Activated CD4-positive, alpha-beta T cell treated with anti-CD3 and anti-CD28 coated beads, Interleukin-2, amount 50 U/mL, for 4 hours (primary cell): ENCODE measurements at places on chromosomes 1 and 21.

GRCh38 chr1:83641206-83641658 lies 357.7 kb downstream of the TTLL7 start:
- DNase-seq = no peak

DNA sequence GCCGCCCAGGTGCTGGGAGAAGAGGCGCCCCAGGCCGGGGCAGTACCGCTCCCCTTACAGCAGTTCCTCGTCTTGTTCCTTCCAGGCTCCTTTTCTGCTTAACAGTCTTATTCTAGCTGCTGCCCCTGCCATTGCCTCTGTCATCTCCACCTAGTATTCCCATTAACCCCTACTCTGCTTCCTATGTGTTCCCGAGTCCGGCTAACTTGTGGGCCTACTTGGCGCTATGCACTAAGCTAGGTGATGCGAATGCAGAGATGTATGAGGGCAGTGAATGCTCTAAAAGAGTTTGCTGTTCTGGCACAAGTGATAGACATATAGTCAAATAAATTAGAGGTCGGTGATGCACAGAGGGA lies 276 bp upstream of the IQGAP3 start:
- DNase-seq = no peak

DNA sequence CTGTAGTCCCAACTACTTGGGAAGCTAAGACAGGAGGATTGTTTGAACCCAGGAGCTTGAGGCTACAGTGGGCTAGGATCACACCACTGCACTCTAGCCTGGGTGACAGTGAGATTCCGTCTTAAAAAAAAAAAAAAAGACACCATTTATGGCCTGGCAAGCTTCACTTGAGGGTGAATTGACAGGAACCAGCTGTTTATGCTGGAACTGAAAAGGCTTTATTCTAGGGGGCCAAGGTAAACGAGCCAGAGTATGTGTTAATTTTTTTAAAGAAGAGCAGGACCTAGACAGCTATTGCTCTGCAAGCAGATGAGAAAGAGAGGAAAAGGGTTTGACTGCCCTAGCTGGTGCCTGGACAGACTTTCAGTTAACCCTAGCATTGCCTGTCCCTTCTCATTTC lies 37.0 kb downstream of the S100A6 start:
- DNase-seq = no peak

DNA sequence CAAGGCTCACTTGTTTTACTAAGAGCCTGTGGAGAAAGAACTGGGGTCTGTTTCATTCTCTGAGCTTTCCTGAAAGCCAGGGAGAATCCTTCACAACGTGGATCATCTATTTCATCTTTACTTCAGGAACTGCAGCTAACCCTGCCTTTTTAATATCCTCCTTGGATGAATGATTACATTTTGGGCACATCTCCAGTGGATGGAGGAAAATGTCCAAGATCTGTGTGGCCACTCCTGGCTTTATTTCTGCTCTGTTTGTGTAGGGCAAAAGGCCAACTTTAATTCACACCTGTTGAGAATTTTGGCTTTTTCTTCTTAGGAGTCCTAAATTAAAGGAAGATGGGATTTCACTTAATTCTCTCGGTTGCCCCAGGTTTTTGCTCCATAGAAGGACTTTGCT lies 69.5 kb upstream of the CACNA1E start:
- DNase-seq = no peak

- DNase-seq = no peak
Observed at GRCh38 chr21:40732253-40733023, 114.5 kb downstream of the DSCAM start.

GRCh38 chr21:38913120-38913892 lies 107.6 kb downstream of the ETS2 start:
- no peak for DNase-seq

- DNase-seq = no peak
Observed at GRCh38 chr1:57832612-57833011, 408.8 kb upstream of the DAB1 start.

- DNase-seq = no peak
Observed at GRCh38 chr1:201164645-201165044, 10.4 kb upstream of the TMEM9 start.

DNA sequence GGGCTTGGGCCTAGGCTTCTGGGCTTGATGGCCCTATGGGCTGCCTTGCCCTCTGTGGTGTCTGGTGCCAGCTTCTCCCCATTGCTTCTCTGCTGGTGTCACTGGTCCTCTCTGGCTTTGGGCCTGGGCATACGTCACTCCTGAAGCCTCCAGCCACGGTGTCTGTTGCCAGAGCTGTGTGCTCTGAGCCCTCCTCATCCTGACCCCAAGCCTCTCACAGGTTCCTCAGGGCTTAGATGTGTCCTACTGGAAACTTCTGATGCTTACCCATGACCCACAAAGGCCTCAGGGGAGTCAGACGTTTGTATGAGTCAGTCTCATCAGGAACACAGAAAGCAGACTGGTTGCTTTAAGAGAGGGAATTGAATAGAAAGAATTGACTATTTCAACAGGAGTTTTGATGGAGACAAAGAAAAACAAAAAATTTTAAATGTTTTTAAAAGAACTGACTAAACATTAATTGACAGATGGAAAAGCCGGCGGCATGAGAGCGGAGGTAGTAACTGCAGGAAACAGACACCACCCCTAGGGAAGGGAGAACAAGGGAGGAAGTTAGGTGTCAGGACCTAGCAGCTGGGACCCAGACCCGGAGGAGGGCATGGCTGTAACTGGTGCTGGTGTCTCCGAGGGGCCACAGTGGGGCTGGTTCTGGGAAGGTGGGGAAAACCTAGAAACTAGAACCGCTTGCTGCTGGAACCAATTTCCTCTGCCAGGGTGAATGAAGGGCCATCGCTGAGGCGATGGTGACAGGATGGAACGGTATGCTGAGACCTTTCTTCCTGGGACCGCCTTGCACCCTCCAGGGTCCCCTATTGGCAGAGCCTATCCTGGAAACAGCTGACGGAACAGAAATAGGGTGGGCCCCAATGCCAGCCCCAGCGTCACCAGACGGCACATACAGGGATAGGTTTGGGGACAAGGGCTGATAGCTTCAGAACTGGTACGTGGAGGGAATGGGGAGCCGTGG lies 40.0 kb upstream of the CITED4 start:
- DNase-seq = no peak

GRCh38 chr1:64518692-64519481 lies 49.0 kb downstream of the CACHD1 start:
- no peak for DNase-seq

DNA sequence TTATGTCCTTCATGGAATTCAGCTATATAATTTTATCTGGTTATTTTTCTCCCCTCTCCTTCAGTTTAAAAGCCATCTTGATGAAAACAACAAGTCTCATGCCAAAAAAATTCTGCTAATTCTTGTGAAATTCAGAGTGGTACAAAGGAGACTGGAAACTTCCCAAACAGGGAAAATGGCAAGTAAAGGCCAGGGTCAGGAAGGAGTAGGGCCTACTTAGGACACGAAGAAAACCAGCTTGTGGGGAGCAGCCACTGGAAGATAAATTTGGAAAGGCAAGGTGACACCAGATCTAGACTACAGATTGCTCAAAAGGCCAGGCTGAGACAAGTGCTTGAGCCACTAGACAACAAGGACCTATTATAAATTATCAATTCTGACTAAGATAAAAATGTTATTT lies 6.4 kb downstream of the TSTD1 start:
- DNase-seq = no peak
